ENCODE measurements at places on chromosomes 6 and 20.

- peak; percentile 11 for DNase-seq
These were observed 16.3 kb upstream of the OR2B6 start for GRCh38 chr6:27940766-27941165.

- DNase-seq: no peak
These were observed 34.7 kb downstream of the TFEB start for GRCh38 chr6:41700463-41701347.

- peak; percentile 52 for DNase-seq
These were observed 134.0 kb upstream of the MARCKS start for GRCh38 chr6:113723182-113723581.

GRCh38 chr20:50601511-50602431 lies 89.6 kb downstream of the RIPOR3 start:
- DNase-seq: peak; percentile 30

DNA sequence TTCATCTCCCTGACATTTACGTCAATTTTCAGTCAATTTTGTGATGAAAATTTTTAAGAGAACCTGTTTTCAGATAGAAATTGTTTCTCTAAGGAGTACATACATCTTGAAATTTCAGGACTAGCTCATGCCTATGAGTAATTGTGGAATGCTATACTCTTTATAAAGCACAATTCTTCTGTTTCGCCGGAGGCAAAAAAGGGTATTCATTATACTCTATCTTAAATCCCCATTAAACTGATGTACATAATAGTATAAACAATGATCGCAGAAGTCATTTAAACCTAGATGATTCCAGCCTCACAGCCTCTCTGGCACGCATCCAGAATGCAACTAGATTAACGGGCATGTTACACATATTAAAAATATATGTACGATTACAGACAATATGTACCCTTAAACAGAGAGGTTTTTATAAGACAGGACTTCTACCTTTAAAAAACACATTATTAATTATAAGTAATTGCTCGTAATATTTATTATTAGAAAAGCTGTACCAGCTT lies 62.6 kb downstream of the NRSN1 start:
- no peak for DNase-seq

DNA sequence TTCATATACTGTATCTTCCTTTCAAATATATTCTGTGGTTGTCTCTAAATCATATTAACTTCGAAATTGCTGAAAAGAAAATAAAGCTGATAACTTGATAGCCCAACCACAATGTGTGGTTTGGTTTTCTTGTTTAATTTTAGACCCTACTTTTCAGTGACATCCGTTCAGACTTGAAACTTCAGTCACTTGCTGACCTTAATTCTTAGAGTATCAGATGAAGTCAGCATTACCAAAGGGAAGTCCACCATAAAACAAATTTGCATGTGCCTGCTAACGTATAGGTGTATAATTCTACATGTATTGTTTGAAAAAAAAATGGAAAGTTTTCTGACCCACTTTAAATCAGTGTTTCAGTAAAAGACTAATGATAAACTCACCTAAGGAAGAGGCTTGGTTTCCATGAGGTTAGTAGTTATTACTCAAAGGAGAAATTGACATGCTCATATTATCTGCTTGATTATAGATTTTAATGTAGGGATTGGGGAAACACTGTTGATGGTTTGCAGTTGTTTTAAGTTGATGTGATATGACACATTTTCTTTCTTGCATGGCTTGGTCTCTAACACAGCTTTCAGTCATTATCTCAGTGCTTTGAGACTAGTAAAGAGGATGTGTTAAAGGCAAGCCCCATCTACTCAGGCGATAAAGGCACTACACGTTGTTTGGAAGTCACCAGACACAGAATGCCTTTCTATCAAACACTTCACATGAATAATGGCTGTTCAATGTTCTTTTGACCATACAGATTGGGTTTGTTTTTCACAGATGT lies 5.2 kb upstream of the IL17A start:
- no peak for DNase-seq

DNA sequence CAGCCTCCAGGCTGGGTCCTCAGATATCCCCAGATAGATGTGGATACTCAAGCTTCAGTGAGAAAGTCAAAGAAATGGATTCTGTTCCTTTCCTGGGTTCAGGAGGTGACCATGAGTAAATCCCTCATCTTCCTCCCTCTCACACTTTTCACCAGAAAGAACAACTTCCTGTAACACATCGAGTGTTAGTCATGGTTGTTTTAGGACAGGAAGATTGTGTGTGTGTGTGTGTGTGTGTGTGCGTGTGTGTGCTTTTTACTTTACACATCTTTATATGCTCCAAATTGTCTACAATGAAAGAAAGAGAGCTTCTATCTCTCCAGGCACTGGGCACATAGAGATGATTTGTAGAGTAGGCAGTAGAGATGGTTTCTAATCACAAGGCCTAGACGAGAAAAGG lies 139.9 kb downstream of the TBXT start:
- peak; percentile 62 for DNase-seq

DNA sequence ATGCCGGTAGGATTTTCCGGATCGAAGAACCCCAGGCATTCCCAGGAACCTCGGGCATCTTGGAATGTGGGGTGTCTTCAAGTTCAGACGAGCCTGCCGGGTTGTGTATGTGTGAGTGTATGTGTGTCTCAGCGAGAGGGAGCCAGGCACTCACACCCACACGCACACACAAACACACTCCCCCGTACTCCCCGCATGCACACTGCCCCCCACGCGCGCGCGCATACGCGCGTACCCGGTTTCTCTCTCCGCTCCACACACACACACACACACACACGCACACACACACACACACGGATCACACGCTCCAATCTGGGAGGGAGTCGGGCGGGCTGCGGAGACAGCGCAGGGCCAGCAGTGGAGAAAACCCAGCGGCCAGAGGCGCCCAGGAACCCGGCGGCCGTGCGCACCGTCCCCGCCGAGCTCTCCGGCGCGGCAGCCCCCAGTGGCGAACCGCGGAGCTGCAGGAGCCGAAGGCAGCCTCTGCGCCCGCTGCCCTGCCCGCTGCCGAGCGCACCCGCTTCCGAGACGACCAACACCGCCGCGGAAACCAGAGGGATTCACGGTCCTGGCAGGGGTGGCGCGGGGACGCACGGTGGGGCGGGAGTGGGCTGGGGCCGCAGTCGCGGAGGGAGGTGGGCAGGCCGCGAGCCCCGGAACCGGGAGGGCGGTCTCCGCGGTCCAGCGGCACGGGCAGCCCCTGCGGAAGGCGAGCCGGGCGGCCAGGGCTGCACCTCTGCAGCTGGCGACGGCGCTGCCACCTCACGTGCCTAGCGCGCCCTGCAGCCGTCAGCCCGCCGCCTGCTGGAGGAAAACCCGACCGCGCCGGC lies at the start of gene LRFN2:
TSS of gene LRFN2 (minus strand) at position 125 of the 830 bp plus-strand sequence.
- DNase-seq: peak; percentile 76

DNA sequence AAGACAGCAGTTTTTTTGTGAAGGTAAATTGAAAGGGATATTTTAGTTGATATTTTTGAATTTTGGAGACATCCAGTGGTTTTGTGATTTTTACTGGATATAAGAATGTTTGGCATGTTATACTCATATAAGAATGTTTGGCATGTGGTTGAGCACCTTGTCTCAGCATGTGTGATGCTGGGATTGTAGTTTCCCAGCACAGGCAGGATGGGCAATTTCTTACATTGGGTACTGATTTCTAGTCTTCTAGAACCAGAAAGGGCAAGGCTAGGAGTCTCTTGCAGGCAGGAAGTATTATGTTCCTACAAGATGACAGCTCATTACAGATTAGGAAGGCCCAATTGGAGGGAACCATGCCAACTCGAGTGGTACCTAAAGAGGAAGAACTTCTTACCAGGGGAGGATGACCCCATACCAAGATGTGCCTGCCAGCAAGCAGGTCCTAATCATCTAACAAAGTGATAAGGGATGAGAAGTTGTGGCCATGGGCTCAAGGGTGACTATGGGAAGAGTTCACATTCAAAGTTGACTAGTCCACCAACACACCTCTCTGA lies 377.8 kb downstream of the UTRN start:
- DNase-seq: no peak

- DNase-seq: peak; percentile 36
These were observed 303.4 kb downstream of the THBS2 start for GRCh38 chr6:168949981-168950857.

GRCh38 chr20:63884506-63885263 lies 10.2 kb upstream of the DNAJC5 start:
- DNase-seq: no peak

- no peak for DNase-seq
These were observed 263.9 kb downstream of the PLCB1 start for GRCh38 chr20:8395956-8396355.

DNA sequence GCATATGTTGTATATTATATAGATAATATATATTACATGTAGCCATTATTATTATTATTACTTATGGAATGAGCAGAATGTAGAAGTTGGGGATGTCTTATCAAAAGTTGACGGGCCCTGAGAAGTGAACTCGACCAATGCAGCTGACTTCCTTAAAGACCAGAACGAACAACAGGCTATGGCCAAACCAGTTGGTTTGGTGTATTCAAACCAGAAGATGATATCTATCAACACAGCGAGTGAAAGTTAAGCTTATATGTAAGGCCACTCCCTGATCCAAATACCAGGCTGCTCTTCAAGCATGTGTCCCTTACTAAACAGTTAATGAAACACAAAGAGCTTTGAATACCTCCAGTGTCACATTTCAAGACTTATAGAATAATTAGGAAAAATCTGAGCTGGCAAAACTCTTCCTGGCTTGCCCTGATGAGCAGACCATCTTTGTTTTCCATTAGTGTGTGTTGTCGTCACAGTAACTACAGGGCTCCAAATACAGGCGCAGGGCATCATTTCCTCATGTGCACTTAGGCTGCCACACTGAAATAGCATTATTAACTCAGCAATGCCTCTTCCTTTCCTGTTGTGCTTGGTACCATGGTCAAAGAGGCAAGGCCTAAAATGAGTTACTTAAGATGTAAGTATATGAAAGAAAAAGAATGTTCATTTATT lies 6.6 kb downstream of the FILIP1 start:
- no peak for DNase-seq

GRCh38 chr20:63024573-63025392 lies 18.0 kb upstream of the BHLHE23 start:
- DNase-seq: no peak

- no peak for DNase-seq
These were observed 435.8 kb upstream of the JARID2 start for GRCh38 chr6:14810021-14810420.

- DNase-seq: no peak
These were observed 2.4 kb downstream of the KIF13A start for GRCh38 chr6:17984812-17985670.

- no peak for DNase-seq
These were observed 3.1 kb downstream of the CRYBG1 start for GRCh38 chr6:106363401-106364138.

GRCh38 chr6:43187821-43188220 lies 5.8 kb downstream of the CUL9 start:
- DNase-seq: no peak

GRCh38 chr6:53928641-53929040 lies 133.8 kb downstream of the LRRC1 start:
- no peak for DNase-seq

GRCh38 chr20:52259295-52259694 lies 67.7 kb upstream of the ZFP64 start:
- DNase-seq: no peak

GRCh38 chr20:22619272-22619671 lies 34.9 kb upstream of the FOXA2 start:
- no peak for DNase-seq

- no peak for DNase-seq
These were observed 27.3 kb upstream of the TAGAP start for GRCh38 chr6:159071843-159072769.

DNA sequence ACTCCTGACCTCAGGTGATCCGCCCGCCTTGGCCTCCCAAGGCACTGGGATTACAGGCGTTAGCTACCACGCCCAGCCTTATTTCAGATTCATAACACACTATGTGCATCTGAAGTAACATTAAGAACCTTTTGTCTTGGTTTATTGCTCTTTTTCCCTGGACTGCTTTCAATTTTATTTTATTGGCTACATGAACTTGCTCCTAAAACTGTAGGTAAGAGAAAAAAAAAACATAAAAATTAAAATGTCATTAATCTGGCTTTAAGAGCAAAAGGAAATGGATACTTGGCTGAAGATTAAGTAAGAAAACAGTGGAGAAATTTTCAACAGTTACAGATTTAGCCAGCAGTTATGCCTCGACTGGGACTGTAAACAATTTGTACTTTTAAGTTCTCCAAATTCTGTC lies 62.5 kb downstream of the GJA1 start:
- DNase-seq: no peak

DNA sequence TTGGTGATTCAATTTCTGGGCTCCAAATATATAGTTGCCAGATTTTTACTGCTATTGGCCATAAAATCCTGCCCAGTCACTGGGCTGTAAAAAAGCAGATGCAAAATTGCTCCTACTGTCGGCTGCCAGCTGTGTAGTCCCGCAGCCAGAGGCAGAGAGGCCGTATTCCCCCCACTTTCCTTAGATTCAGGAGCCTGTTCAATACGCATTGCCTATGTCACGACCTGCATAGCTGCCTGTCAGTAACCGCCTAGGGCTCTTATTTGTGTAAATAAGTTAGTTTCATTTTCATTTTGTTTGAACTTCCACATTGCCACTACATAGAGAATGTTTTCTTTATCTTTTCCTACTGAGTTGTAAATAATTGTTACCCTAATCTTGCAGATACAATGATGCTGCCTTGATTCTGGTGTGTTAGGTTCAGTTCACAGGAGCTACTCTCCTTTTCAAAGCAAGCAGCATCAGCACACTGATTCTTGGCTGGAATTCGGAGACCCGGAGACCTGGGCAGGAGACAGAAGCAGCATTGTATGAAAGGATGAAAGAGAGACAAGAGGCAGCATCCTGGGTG lies 46.0 kb upstream of the UST start:
- DNase-seq: peak; percentile 52

DNA sequence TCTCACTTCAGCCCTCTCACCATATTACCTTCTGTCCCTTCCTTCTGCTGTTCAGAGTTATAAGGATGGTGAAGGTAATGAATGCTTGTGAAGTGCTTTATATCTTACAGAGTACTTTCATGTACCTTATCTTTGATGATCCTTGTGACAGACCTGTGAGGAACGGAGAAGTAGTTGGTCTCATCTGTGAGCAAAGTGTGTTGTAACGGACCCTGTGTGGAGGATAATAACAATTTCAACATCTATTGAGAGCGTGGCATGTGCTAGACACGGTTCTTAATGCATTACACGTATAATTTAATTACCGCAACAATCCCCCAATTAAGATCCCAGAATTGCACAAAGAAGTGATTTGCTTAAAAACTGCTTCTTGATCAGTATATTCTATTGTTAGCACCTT lies 124.6 kb downstream of the ANKS1A start:
- no peak for DNase-seq

GRCh38 chr6:163867518-163868292 lies 453.2 kb downstream of the QKI start:
- no peak for DNase-seq
